ENCODE measurements at places on chromosomes 1 and 21.

DNA sequence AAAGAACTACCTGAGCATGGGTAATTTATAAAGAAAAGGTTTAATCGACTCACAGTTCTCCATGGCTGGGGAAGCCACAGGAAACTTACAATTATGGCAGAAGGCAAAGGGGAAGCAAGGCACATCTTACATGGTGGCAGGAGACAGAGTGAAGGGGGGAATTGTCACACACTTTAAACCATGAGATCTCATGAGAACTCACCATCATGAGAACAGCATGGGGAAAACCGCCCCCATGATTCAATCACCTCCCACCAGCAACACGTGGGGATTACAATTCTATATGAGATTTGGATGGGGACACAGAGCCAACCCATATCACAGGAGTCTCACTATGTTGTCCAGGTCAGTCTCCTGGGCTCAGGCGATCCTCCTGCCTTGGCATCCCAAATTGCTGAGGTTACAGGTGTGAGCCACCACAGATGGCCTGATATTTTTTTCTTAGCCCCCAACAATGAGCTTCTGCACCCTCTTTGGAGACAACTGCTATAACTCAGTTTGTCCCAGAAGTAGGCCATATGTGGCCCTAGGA lies 22.5 kb upstream of the MORC3 start:
- DNase-seq = no peak

DNA sequence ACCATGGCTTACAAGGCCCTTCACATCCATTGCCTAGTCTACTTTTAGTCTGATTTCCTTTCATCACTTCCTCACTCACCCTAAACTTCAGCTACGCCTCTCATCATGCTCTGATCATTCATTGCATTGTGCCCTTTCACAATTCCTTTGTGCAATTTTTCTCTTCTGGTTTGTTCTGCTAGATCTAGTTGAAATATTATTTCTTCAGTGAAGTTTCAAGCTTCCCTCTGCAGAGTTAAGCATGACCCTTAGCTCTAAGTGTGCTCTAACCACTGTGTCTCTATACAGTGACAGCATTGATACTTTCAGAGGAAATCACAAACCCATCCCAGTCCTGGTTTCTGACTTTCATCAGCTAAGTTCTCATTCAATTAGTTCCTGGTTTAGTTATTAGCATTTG lies 166.1 kb downstream of the PLA2G4A start:
- DNase-seq = no peak

GRCh38 chr1:60130703-60131102 lies 57.1 kb upstream of the C1orf87 start:
- no peak for DNase-seq

DNA sequence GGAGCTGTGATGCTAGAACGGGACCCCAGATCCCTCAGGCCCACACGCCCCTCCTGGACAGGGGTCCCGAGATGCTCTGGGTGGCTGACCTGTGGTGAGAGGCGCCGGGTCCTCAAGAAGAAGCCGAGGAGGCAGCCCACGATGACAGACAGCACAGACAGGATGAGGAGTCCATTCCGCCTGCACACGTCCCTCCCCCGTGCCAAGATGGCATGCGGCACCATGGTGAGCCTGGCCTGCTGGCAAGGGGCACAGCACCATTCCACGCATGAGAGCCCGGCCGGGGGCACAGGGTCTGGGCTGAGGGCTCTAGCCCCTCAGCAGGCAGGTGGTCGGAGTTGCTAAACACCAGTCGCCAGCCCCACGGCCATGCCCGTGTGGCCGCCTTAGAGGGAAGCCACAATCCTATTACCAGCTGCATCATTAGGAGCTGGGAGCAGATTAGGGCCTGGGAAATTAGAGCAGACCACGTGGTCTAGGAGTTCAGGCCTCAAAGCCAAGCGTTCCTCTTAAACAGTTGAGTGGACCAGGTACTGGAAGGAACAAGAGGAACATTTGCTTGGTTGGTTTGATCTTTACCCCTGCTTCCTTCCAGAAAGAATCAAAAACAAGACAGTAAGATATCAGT lies at the start of gene SLC1A7:
Gene SLC1A7 (minus strand): TSS at position 413 of the 628 bp plus-strand sequence. CDS start 189 bp downstream, at position 224.
- no peak for DNase-seq

DNA sequence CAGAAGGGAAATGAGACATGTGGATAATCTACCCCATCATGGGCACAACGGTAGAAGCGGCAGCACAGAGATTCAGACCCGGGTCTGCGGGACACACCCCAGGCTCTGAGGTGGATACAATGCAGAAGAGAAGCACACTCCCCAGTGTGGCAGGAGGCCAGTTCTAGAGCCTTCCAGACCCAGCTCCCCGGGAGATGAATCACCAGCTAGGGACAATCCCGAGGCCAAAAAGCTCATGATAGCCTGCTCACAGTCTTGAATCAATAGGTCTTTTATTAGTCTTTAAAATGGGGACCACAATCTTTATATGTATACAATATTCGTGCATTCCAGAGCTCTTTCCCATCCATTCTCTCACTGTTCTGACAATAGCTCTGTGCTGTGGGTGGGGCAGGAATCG lies 57.3 kb upstream of the DIRAS3 start:
- no peak for DNase-seq

All from BJ (cell line).